ENCODE measurements at places on chromosomes 4 and X.
A peak's percentile ranks its signal among the peaks of the same experiment; 100 is the strongest.

- DNase-seq, result no peak
These were observed 1181.1 kb upstream of the PCDH7 start for GRCh38 chr4:29538889-29539646.

DNA sequence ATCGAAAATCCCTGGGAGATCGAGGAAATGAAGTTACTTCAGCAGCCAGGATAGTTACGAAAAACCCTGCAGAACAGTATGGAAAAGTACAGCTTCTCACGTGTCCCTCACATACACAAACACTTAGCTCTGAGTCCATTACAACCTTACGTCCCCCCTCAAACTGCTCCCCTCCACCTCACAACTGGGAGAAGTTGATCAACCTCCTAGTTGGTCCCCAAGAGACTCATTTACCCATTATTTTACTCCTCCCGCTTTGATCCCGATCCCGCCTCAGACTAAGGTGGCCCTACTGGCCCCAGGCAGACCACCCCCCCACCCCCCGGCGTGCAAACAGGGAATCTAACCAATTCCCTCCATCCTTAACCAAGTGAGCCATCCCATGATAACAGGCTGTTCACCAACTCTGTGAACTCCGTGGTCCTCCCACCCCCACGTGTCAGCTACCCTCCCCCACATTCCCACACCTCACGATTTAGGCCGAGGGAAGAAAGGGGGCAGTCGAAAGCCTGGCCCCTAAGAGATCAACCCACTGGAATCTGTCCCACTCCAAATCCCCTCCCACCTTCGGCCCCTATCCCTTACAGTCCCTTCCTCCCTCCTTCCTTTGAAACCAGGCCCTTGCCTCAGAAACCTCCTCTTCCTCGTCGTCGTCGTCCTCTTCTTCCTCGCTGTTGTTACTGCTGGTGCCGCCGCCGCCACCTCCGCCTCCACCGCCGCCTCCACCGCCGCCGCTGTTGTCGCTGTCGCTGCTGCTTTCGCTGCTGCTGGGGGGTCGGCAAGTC is 755 bp downstream of the ANKRD17 start:
- peak; percentile 8 for DNase-seq

GRCh38 chrX:3815896-3816664 is 102.6 kb upstream of the PRKX start:
- DNase-seq, result peak; percentile 2

DNA sequence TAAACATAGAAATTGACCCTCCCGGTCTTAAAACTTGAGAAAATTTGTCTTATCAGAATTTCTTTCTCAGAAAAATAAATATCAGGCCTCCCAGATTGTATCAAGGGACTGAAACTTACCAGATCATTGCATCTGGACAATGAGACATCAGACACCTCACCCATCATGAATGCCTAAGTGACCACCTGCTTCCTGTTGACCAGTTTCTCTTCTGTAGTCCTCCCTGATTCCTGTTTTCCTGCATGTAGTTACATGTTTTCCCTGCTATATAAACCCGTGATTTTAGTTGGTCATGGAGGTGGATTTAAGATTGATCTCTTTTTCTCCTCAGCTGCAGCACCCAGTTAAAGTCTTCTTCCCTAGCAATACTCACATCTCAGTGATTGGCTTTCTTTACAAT is 548.1 kb downstream of the PPP4R3C start:
- peak; percentile 1 for DNase-seq

DNA sequence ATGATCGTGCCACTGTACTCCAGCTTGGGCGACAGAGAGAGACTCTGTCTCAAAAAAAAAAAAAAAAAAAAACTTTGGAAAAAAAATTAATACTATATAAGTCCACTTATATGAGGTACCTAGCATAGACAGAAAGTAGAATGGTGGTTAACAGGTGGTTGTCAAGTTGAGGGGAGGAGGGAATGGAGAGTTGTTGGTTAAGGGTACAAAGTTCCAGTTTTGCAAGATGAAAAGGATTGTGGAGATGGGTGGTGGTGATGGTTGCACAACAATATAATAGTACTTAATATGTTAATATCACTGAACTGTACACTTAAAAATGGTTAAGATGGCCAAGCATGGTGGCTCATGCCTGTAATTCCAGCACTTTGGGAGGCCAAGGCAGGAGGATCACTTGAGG is 4.1 kb upstream of the IL9R start:
- no peak for DNase-seq

DNA sequence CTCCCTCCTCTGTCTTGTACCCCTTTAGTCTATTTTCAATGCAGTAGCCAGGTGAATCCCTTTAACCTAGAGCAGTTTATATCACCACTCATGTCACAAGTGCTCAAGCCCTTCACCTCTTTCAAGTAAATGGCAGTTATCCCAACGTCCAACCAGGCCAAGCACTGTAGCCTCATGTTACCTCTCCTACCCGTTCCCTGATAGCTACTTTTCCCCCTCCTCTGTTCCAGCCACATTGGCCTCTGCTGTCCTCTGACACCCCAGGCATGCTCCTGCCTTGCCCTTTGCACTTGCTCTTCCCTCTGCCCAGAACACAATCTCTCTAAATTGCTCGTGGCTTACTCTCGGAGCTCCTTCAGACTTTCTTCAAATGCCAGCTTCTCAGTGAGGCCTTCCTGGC is 15.2 kb downstream of the GUCY1B1 start:
- no peak for DNase-seq

DNA sequence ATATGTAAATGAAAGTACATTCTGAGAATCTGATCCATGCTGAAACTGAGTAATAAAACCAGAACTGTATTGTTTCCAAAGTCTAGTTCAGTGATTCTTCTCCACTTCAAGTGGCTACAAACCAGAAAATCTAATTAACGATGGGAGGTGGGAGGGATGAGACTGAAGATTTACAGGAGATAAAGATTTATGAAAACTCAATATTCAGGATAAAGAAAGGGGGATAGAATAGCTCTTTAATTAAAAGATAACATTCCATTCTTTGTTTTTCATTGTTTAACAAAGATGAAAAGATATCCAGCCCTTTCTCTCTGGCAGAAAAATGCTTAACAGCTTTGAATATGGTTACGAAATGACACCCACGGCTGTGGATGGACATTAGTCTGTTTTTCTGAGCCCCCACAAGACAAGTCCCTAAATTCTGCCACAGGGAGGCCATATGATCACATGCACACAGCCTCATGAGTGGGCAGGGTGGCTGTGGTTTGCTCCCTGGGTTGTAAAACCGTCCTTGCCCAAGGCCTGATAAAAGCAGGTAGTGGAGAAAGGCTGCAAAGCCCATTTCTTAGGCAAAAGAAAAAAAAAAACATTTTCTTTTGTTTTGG is 36.4 kb downstream of the TMEM150C start:
- DNase-seq, result no peak

DNA sequence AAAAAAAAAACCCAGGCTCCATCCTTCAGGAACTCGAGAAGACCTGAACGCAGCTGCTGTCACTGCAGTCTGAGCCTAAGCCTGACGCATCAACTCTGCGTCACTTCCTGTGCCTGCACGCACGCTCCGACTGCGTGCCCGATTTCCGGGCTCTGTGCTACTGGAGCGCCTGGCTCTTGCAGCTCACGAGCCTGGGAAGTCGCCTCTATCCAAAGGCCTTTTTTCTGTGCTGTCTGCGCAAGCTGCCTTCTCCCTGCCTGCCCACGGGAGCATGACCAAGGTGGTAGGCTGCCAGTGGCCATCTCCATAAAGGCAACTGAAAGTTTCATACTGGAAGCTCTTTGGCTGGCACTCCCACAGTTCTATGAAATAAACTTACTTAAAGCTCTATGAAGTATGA is 9.9 kb upstream of the GASK1B start:
- DNase-seq, result no peak

GRCh38 chrX:109927663-109928273 is 75.1 kb upstream of the TMEM164 start:
- no peak for DNase-seq

- no peak for DNase-seq
These were observed 36.8 kb downstream of the ANK2 start for GRCh38 chr4:113086172-113086695.

GRCh38 chr4:112311516-112311915 is 14.3 kb downstream of the ALPK1 start:
- DNase-seq, result no peak

- DNase-seq, result no peak
These were observed 53.6 kb downstream of the GRK4 start for GRCh38 chr4:3016961-3017360.

- peak; percentile 1 for DNase-seq
These were observed 18.3 kb upstream of the H2AZ1 start for GRCh38 chr4:99968330-99968729.

- no peak for DNase-seq
These were observed 164.7 kb downstream of the DCLK2 start for GRCh38 chr4:150242820-150243458.

DNA sequence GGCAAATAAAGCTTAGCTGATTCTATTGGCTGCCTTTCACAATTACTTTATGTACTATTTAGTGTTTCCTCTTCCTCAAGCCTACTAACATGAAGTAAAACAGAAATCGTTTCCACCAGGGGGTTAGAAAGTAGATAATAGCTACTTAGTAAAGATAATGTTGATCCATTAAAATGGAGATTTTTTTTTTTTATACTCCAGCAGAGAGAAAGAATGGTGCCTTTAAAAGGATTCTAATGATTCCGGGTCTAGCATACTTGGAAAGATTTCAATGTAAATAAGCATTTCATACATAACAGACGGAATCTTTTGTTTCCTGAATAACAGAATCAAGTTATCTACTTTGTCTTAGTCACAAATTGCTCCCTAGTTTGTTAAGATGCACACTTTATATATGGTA is 37.1 kb downstream of the GK start:
- no peak for DNase-seq

GRCh38 chrX:72475338-72475737 is 97.3 kb downstream of the HDAC8 start:
- no peak for DNase-seq

- DNase-seq, result no peak
These were observed 54.2 kb upstream of the RASSF6 start for GRCh38 chr4:73674451-73674919.

DNA sequence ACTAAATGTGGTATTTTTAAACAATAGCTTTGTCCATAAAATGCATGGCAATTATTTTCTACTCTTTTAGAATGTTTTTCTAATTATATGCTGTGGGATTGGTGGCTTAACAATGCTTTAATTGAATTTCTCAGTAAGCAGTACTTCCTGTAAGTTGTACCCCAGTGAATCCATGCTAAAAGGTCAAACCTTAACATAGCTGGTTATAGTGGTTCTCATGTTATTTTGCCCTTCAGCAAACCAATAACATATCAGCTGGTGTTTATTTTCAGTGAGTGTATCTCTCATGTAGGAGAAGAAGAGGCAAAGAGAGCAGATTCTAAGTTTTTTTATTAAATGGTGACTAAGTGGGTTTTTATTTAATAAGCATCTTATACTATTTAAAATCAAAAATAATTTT is 41.5 kb downstream of the BTC start:
- DNase-seq, result no peak

DNA sequence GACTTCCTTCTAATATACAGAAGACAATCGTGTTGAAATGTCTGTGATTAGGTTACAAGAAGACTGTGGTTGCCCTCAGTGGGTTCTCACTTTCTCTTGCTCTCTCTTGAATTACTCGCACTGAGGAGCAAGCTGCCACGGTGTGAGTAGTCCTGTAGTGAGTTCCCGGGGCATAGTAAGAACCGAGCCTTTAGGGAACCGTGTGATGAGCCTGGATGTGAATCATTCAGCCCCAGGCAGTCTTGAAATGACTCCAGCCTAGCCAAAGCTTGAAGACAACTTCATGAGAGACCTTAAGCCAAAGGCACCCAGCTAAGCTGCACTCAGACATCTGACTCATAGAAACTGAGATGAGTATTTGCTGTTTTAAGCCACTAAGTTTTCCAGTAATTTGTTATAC is 292.7 kb downstream of the SPOCK3 start:
- DNase-seq, result no peak

- DNase-seq, result no peak
These were observed 35.3 kb upstream of the TENM3 start for GRCh38 chr4:182207830-182208396.

GRCh38 chrX:149131774-149132173 is 373.3 kb downstream of the IDS start:
- no peak for DNase-seq

DNA sequence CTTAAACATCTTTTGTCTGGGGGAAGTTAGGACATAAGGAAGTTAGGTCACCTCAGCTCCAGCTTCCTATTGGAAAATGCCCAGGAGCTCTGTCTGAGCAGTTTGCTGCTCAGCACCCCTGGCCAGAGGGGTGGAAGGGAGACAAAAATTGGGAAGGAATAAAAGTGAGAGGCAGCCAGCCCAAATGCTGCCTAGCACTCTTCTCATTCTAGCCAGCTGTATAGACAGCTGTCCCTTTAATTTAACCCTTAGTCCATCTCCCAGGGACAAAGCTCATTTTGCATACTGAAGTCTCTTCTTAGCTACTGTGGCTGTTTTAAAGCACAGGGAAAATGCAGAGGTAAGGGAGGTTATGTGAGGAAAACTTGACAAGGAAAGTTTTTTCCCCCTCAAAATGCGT is 89.5 kb upstream of the CITED1 start:
- DNase-seq, result no peak

DNA sequence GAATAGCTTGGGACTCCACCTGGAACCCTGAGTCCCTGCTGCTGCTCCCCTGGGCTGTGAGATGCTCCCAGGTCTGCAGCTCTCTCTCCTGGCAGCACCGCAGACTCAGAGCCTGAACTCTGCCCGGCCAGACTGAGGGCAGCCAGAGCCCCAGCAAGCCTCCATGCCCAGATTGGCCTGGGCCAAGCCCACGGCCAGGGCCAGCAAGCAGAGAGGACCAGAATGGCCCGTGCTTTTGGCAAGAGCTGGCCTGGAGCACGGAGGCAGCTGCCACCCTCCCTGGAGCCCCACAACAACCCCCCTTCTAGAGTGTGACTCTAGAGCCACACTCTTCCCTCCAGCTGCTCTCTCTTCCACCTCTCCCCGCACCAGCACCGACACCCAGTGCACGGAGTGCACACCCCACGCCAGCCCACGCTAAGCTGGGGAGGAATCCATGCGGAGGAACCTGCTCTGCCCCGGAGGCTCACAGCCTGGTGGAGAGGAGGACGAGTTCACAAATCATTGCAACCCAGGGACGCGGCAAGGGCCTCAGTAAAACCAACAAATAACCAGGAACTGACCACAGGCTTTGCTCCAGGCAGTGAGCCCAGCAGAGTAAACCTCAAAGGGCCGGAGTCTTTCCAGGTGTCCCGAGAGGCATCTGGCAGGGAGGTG is 110.3 kb downstream of the HMX1 start:
- no peak for DNase-seq

- DNase-seq, result no peak
These were observed 460.3 kb downstream of the ZIC3 start for GRCh38 chrX:138026211-138026610.

DNA sequence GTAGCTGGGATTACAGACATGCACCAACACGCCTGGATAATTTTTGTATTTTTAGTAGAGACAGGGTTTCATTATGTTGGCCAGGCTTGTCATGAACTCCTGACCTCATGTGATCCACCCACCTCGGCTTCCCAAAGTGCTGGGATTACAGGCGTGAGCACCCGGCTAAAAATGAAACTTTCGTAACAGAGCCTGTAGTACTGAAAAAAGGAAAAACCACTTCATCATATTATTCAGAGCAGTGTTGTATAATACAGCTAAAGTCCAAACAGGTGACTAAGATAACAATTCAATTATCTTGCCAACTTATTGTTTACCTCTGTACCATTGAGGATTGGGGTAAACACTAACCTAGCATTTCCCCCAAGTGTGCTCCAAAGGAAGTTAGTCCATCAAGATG is 43.9 kb upstream of the HPRT1 start:
- no peak for DNase-seq

GRCh38 chrX:115350711-115351381 is 61.3 kb downstream of the LUZP4 start:
- DNase-seq, result no peak

Measured in SW 1271 (cell line).